Occipital lobe (tissue), 3 donors: ENCODE measurements at places on chromosomes 1 and 21.

DNA sequence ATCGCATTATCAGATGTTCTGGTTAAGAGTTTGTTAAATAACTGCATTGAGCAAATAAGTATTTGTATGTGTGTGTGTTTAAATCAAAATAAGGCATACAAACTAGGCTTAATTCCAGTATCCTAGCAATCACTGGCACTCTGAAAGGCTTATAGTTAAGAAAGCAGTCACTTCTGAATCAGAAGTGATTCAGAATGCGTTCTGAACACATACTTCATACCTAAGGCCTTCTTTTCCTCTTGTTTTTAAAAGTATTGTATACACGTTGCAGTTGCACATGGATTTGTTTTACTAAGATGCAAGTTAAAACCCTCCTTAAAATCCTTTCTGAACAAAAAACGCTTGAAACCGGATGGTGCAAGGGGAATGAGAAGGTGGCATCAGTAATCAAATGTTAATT lies 238.4 kb upstream of the DMRTA2 start:
- DNase-seq: no peak

DNA sequence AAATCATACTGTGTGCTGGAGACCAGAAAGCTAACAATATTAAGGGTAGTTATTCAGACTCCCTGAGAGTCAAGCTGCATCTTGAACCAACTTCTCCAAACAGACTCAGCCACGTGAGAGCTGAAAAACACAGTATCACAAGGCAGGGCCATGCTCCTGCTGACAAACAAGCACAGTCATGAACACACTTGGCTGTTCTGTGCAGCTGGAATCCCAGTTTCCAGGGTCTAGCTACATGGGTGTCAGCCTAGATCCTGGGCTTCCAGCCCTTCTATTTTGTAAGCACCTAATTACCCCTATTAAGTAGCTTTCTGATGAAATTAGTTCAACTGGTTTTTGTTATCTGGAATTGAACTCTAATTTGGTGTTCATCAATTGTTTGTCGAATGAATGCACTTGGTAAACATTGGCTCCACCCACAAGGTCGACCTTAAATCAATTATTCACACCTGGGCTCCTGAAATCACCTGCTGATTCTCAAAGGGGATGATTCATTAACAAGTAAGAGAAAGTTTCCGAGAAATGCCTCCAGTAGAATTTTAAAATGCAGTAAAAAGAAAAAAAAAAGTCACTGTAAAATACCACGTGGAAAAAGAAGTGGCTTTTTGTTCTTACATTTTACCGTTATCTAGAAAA lies 179.3 kb downstream of the ZC3H11B start:
- no peak for DNase-seq

- no peak for DNase-seq
These were observed 32.8 kb downstream of the RNASEL start for GRCh38 chr1:182556279-182556678.

GRCh38 chr1:42832641-42833240 lies 13.7 kb upstream of the ZNF691 start:
- no peak for DNase-seq

DNA sequence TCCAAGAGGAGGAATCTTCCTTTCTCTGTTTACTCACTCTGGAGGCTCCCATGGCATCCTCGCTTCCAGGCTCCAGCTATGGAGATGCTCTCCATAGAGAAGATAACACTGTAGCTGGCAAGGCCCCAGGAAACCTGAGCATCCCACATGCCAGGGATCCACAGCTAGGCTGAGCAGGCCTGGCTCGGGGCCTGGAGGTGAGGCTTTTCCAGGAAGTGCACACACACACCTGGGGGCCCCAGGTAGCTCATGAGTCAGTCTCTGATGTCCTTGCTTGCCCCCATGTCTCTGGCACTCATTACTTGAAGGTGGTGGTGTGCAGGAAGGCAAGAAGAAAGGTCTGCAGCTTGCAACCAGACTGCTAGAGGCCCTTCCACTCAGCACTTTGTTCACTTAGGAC lies 5.5 kb upstream of the LCE5A start:
- no peak for DNase-seq

GRCh38 chr1:1020415-1021009 lies 592 bp downstream of the AGRN start:
- DNase-seq: no peak

DNA sequence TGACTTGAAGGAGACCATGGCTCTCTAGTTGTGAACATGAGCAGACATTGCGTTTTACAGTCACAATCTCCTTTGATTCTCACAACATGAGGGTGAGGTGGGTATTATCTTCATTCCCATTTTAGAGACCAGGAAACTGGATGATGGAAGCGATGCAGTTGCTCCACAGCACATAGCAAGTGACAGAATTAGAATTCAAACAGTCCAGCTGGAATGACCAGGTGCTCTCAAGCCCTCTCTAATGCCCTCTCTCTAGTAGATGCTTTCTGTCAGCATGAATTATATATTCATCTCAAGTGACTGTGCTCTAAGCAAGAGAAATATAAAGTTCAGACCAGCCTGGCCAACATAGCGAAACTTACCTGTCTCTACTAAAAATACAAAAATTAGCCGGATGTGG lies 9.8 kb upstream of the KIF1B start:
- DNase-seq: no peak

DNA sequence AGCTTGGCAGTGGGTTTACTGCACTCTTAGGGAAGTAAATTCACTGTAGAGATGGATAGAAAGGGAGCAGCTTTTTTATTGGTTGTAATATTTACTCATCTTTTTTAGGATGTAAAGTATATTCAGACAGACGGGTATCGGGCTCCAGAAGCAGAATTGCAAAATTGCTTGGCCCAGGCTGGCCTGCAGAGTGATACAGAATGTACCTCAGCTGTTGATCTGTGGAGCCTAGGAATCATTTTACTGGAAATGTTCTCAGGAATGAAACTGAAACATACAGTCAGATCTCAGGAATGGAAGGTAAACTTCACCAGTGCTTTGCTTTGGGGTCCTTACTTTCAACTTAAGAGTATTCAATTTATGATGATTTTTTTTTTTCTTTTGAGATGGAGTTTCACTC lies 3.2 kb downstream of the UHMK1 start:
- DNase-seq: no peak

- DNase-seq: no peak
These were observed 63.3 kb downstream of the FYB2 start for GRCh38 chr1:56755911-56756310.

DNA sequence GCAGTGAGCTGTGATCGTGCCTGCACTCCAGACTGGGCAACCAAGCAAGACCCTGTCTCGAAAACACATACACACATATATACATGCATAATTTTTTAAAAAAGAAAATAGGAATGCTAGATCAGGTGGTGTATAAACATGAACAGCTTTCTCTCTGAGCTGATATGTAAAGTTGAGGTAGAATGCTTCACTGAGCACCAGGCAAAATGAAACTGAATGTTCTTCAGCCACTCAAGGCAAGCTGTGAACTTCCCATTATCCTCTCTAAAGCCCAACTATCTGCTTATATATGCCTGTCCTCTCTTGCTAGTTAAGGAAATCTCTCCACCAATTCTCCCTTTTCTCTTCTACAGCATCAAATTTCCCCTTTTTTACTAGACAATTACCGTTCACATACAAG lies 93.0 kb downstream of the NUF2 start:
- DNase-seq: no peak

DNA sequence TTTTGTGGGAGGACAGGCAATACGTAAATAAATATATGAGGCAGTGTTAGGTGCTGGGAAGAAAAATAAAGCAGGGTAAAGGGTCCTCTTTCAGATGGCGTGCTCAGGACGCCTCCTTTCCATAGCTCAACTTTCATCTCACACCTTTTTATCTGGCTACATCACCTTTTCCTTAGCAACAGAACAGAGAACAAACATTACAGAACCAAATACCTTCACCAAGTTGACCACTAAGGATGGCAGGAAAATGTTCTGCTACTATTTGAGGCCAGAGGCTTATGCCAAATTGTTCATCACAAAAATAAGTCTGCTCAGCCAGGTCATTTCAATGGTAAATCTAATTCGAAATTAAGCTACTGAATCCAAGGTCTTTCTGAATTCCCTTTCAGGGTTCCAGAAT lies 149.2 kb upstream of the C1orf21 start:
- no peak for DNase-seq

DNA sequence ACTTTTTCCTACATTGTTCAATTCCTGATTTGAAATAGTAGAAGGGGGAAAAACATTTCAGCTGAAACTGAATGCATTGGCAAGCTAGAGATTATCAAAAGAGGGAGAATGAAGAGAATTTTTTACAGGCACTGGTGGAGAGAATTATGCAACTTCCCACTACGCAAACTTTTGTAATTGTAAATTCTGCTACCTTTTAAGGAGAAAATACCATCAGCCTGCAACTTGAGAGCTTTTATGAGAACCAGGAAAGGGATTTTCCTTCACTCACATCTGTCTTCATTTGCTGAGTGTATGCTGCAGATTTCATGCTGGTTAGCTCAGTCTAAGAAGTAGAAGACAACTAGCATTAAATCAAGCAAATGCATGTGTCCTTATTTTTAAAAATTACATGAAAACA lies 43.7 kb downstream of the ADAMTS1 start:
- DNase-seq: no peak

- DNase-seq: no peak
These were observed 9.3 kb upstream of the MARCKSL1 start for GRCh38 chr1:32345289-32345827.

DNA sequence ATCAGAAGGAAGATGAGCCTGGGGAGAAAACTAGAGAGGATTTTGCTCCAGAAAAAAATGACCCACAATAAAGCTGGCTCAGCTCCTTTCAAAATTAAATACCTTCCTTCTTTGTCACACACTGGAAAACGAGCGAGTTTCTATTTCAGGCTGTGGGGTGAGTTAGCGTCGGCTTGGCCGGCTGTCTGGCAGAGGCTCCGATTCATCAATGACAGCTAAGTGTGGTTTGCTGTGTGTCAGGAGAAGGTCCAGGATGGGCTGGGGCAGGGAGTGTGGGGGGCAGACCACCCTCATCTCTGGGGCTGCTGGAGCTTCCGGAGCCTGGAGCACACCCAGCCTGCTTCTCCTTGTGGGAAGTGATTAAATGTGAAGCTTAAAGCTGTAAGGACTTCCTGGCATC lies 120.2 kb downstream of the ETS2 start:
- peak; percentile 15 for DNase-seq

DNA sequence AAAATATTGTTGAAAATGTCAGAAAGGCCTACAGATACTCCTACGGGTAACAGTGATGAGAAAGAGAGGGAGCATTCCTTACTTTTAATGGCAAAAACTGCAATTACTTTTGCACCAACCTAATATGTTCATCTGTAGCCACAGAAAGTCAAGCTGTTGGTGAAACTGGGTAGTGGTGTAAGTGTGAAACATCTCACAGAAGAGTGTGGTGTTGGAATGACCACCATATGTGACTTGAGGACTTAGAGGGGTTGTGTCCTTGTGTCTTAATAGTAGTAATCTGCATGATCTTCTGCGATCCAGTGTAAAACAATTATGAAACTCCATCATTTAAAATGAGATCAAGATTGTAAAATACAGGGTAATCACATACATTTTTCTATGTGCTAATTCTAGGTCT lies 320.7 kb downstream of the ADGRL2 start:
- no peak for DNase-seq

GRCh38 chr1:54428837-54429518 lies 22.8 kb upstream of the SSBP3 start:
- DNase-seq: no peak

GRCh38 chr1:66223681-66224080 lies 310.3 kb upstream of the SGIP1 start:
- no peak for DNase-seq

- no peak for DNase-seq
These were observed 30.3 kb upstream of the C1QA start for GRCh38 chr1:22606161-22606560.

DNA sequence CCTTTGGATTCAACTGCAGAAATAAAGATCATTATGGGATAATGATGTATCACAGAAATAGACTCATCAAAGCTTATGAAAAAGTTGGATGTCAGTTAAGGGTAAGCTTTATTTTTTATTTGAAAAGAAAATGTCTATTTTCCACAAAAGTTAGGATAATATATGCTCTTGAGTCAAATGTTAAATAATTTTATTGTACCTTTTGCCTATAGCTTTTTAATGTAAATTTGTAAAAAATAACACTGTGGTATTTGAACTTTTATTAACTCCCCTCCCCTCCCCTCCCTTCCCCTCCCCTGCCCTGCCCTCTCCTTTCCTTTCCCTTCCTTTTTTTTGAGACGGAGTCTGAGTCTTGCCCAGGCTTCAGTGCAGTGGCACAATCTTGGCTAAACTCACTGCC lies 24.9 kb downstream of the MORC3 start:
- DNase-seq: no peak

GRCh38 chr1:167305706-167306277 lies 85.1 kb downstream of the POU2F1 start:
- no peak for DNase-seq

DNA sequence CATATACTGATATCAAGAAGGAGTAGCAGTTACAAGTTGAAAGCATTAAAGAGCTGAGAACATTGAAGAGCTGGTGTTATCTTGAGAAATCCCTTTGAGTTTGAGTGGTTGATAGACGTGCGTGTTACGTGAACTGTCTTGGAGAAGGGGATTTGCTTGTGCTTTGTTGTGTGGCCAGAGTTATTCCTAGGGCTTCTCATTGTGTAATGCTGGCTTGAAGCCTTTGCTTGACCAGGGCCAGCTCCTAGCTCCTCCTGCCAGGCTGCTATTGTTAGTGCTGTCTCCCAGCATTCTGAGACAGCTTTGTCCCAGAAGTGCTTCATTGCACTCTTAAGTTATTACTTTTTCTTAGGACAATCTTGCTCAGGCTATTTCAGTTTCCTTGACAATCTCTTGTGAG lies 116.2 kb upstream of the KCNK2 start:
- DNase-seq: no peak

DNA sequence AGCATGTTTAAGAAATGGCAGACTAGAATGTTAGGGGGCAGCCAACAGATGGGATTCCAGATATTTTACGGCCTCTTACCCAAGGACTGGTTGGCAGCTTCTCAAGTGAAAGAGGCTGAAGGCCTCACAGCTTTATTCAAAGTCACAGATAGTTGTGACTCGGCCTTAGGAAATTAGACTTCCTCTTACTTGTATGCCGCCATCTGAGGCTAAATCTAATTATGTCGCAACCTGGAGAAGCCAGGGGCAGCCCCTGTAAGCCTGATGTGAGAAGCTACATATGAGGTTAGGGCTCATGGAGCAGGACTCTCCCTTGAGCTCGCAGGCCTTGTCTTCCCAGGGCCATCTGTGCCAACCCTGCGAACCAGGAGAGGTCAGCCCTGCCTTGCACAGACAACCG lies 352.5 kb downstream of the HHAT start:
- no peak for DNase-seq
